Stimulated activated CD4-positive, alpha-beta T cell treated with anti-CD3 and anti-CD28 coated beads, Interleukin-15, amount 100 ng/mL, for 24 hours (primary cell): ENCODE measurements at places on chromosomes 7 and 10.
A peak's percentile ranks its signal among the peaks of the same experiment; 100 is the strongest.

DNA sequence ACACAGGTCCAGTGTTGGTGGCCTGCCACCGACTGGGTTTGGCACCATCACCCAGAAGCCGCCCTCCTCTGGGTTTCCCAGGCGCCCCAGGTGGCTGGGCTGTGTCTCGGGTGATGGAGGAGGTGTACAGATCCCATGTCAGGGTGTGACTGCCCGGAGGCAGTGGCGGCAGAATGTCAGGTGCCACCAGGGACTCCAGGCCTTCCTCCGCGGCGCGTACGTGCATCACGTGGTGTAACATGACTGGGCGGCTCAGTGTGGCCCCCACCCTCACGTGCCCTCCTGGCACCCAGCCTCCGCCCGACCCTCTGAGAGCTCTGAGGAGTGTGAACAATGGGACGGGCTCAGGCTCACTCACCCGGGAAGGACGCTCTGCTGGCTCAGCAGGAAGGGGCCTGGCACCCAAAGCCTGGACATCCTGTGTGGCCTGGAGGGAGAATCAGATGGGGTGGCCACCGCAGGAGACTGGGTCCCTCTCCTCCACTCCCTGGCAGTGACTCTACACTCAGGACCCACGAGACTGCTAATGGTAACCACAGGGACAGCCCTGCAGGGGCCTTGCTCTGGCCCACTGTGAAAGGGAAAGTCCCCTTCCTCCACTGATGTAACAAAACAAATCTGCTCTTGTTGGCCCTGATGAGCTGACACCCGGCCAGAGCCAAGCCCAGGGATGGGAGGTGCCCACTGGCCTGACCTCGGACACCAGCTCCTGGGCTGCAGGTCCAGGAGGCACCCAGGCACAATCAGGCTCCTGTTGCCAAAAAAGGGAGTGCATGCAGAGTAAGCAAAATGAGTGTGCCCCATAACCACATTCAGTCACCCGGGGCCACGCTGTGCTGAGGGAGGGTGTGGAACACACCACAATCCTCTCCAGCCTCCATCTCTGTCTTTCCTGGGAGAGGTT, 164.8 kb downstream of the PRKAG2 start:
- DNase-seq = no peak

- no peak for DNase-seq
These were observed 15.4 kb downstream of the MMRN2 start for GRCh38 chr10:86941991-86942421.

DNA sequence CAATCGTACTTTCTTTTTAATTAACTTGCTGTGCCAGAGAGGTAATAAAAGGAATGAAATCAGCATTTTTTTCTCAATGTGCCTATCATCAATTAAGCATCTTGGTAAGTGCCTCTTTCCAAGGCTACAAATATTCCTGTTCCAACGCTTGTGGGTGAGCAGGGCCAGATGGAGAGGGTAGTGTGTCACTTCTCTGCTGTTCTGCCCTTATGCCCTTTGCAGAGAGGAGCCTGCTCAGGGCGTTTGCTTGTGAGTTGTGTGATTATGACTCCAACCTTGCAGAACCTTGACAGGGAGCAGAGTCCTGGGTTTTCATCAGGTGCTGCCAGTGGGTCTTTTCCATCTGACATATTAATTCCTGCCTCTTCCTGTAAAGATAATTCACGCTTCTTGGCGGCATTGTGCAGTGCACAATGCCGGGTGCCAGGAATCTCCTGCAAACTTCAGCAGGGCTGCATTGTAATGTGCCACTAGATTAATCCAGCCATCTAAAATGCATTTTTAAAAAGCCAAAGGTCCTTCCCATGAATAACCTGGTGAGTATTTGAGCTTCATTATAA, 234.4 kb downstream of the ARHGAP12 start:
- no peak for DNase-seq

DNA sequence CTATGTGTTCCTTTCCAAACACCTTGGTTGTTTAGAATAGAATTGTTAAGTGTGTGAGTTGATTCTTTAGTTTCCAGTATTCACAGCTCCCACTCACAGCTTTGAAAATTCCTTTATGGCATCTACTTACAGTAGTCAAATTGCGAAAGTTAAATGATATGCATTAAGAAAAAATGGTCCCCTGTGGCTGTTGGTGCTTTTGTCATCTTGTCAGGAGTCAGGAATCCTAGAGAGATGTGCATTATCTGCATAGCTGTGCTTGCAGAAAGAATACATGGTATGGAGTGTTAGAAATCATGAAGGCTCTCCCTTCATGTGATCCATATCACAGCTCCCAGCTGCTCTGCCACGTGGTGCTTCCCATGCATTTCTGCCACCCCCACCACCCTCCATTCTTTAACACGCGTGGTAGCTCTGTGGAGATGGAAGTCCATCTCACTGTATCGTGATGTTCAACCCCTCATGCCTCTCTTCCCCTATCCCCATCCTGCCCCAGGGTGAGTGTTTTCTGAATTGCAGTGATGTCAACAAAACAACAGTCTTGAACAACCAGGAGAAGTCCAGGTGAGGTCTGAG, 29.2 kb upstream of the CTTNBP2 start:
- no peak for DNase-seq

DNA sequence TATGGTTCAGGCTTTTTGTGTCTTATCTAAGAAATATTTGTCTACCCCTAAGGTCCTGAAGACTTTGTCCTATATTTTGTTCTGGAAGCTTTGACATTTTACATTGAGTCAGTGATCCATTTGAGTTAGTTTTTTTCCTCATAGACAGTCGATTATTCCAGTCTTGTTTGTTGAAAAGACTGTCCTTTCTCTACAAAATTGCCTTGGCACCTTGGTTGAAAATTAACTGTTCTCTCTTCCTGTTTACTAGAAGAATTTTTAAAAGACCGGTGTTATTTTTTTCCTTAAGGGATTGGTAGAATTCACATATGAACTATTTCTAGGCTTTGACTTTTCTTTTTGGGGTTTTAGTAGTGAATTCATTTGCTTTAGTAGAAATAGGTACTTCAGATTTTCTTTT, 12.0 kb downstream of the PLEKHA1 start:
- no peak for DNase-seq

DNA sequence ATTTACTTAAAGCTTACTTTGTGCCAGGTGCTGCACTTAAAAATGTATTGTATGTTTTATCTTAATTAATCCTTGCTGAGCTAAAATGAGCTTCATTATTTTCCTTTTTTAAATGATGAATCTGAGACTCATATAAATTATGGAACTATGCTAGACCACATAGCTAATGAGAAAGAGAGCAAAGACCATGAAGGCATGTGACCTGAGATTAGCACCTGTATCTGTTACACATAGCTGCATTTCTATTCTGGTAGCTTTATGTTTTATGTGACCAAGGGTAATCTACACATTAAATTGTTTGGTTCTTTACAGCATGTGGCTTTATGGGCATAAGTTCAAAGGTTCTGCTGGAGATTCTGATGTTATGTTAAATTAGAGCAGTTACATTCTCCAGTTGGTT, 839.1 kb upstream of the SORCS1 start:
- DNase-seq = no peak

GRCh38 chr10:79266543-79267312, 80.5 kb upstream of the PPIF start:
- peak; percentile 37 for DNase-seq

DNA sequence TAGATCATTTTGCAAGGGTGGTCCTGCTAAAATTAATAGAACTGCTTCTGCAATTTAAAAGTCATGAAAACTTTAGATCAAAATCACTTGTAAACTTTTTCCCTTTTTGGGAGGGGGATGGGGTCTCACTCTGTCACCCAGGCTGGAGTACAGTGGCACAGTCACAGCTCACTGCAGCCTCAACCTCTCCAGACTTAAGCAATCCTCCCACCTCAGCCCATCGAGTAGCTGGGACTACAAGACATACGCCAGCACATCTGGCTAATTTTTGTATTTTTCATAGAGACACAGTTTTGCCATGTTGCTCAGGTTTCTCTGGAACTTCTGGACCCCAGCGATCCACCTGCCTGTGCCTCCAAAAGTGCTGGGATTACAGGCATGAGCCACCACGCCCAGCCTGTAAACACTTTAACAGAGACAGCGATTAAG, 79.7 kb downstream of the LRRC17 start:
- no peak for DNase-seq

GRCh38 chr7:141074997-141075396, 1.1 kb downstream of the TMEM178B start:
- DNase-seq = no peak

DNA sequence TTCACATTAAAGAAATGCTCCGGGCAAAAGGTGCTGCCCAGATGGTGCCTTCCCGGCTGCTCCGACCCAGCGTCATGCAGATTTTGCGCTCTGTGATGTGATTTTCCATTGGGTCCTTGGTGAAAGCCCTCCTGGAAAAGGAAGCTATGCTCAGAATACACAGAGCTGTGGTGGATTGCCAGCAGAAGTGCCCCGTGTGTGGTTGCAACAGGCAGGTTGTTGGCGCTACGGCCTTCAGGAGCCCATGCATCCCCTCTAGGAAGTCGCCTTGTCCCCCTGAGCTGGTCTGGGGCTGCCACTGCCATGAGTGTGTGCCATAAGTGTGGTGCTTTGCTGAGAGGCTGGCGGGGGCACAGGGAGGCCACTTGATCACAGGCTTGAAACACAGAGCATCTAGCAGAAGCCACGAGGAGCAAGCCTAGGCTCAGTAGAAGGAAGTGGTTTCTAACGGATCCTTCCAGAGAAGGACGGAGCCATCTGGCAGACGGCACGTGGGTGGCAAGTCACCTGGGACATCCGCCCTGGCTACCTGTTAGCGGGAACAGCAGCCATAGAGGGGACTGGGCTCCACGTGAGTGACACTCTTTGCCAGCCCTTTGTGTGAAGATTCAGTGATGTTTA, 210.9 kb downstream of the CUX1 start:
- DNase-seq = peak; percentile 32

- no peak for DNase-seq
These were observed 9.3 kb upstream of the TNS3 start for GRCh38 chr7:47591089-47591654.

- DNase-seq = no peak
These were observed 412.9 kb upstream of the NFE2L3 start for GRCh38 chr7:25739143-25739542.

GRCh38 chr7:107007007-107007891, 37.3 kb upstream of the PRKAR2B start:
- DNase-seq = no peak

GRCh38 chr7:143327903-143328302, 12.0 kb downstream of the CLCN1 start:
- no peak for DNase-seq

- no peak for DNase-seq
These were observed 112.6 kb downstream of the AMPH start for GRCh38 chr7:38518541-38518940.

- no peak for DNase-seq
These were observed 70.0 kb upstream of the PHYHIPL start for GRCh38 chr10:59106441-59106840.

GRCh38 chr10:52558090-52558489, 214.5 kb downstream of the MBL2 start:
- DNase-seq = no peak

GRCh38 chr7:135372222-135372621, 137.7 kb downstream of the CNOT4 start:
- DNase-seq = no peak

- no peak for DNase-seq
These were observed 198.3 kb downstream of the BAMBI start for GRCh38 chr10:28875549-28876081.

DNA sequence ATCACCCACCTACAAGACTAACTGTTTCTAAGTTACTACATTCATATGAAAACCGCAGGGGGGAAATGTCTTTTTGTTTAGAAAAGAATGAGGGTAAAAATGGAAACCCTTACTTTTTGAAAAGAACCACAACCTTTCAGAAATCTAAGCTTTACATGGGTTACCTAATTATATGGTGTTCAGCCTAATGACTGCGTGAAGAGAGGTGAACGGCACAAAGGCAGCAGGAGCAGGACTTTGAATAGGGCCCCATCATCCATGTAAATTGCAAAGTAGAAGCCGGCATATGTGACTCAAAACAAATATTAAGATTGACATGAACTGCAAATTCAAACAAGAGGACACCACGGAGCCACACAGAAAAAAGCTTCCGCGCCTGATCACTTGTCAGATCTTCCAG, 25.1 kb downstream of the NEBL start:
- no peak for DNase-seq

DNA sequence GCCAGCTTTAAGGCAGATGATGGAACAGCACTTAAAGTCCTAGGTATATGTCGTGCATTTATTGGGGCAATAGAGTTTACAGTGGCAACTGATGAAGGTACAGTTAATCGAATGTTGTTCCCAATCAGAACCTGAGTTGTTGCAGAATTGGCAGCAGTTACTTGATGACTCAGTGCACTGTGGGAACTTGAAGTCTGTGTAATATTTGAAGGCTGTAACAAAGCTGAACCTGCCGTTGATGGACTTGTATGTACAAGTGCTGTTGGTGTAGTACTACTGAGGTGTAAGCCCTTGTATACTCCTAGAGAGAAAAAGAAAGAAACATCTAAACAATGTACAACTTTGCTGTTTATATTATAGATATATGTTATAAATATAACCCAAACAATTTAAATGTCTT, 75.3 kb downstream of the EPC1 start:
- no peak for DNase-seq

- no peak for DNase-seq
These were observed 193.1 kb downstream of the WDR37 start for GRCh38 chr10:1249142-1249920.

- DNase-seq = no peak
These were observed 414.7 kb downstream of the SH2D4B start for GRCh38 chr10:80952436-80952835.

- no peak for DNase-seq
These were observed 234.1 kb downstream of the STK31 start for GRCh38 chr7:23944131-23944530.
